NCI-H1105 (cell line): ENCODE measurements at places on chromosomes 4 and X.

- no peak for DNase-seq
Measured at GRCh38 chr4:18422685-18423084, 401.1 kb upstream of the LCORL start.

GRCh38 chr4:5018096-5018495 is 1.2 kb downstream of the CYTL1 start:
- no peak for DNase-seq

GRCh38 chrX:101176439-101176838 is 43.1 kb upstream of the DRP2 start:
- DNase-seq, result no peak

- no peak for DNase-seq
Measured at GRCh38 chrX:135393051-135393450, 28.7 kb upstream of the SMIM10L2A start.

DNA sequence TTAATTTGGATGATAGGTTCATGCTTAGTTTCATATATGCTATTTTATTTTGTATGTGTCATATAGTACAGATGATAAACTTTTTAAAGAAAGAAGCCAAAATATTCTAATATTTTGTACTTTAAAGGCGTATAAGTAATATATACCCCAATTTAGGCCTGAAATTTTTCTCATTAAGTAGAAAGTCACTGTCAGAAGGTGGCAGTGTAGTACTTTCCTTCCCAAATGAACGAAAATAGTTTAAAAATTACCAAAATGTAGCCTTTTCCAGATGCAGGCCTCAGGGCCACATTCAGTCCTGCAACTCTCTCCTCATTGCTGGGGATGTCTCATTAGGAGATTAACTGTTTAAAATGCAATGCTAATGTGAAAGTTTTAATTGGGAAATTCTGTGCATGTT is 1263.6 kb downstream of the C4orf33 start:
- DNase-seq, result no peak

DNA sequence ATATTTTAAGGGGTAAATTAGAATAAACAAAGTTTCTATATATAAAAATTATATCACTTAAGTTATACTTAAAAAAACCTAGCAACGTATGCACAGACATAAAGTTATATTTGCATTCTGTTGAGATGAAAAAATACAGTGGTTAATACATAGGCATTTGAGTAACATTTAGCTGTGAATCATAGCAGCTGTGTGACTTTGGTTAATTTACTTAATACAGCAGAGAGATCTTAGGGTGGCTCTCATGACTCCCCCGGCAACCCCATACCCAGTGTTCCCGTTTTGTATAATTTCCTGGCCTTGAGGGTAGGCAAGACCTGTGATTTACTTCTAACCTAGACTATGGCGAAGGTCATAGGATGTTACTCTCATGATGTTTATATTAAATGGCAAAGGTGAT is 504.8 kb downstream of the INPP4B start:
- DNase-seq, result no peak

GRCh38 chr4:152525878-152526277 is 10.0 kb downstream of the FBXW7 start:
- no peak for DNase-seq
